ENCODE measurements at places on chromosomes 5 and 9. TPM values are rescaled to one million over a fixed set of nuclear protein-coding genes. Genes with fewer than 3 reads are reported as not detected.

Gene GPR150
- 0.11 TPM for total RNA-seq

DNA sequence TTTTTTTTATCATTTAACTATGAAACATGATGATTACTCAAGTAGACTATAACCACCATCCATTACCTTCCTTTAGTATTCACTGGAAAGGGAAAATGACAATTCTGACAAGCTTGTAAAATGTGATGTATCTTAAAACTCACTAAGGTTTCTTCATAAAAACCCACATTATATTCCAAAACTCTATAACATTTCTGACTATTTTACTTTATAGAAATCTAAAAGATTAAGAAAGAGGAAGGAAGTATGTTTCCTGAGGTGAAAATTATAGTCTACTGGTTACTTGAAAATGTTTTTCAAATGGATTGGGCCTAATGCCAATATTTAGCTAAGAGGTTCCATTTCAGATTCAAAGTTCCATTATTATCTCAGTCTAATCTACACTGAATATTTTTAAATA, 1982.2 kb upstream of the C9orf72 start:
- no peaks in the 10 kb centered on the region for H3K36me3 ChIP-seq
- no peak overlapping the region for H3K4me3 ChIP-seq
- no peaks in the 10 kb centered on the region for H3K4me1 ChIP-seq
- H3K27ac ChIP-seq, result no peak overlapping the region
- no peak for DNase-seq

- H3K36me3 ChIP-seq, result no peaks in the 10 kb centered on the region
- H3K27me3 ChIP-seq, result peaks cover 22% of the 10 kb centered on the region
- no peak for DNase-seq
- H3K4me1 ChIP-seq, result peaks cover 31% of the 10 kb centered on the region
These were observed 44.7 kb downstream of the GGTA1 start for GRCh38 chr9:121454972-121455371.

Gene ARL10
- 22.3 TPM for total RNA-seq

DNA sequence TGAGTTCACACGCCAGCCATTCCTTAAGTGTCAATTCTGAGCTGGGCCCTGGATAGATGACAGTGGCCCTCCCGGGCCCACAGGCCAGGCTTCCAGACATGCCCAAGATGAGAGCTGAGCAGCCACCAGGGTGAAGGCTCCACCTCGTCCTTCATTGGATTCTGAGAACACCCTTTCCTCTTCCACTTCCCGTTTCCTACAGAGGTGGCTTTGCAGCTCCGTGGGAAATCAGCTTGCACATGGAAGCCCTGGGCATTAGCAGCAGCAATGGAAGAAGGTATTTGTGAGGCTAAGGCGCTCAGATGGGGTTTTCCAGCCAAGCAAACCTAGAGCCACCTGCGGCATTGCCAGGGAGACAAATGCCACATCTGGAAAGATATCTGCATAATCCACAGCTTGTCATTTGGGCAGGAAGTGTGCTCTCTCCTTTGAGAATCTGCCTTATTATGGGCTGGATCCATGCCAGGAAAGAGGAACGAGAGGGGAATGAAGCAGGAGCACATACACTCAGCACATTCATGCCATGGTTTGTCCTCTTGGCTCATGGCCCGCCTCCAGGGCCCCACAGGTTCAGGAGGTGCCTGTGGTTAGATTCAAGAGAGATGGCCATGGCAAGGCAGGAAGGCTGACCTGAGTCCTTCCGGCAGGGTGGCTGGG, 34.1 kb downstream of the CFAP77 start:
- H3K36me3 ChIP-seq, result no peaks in the 10 kb centered on the region
- H3K27ac ChIP-seq, result no peak overlapping the region
- no peak for DNase-seq

- H3K27ac ChIP-seq, result no peak overlapping the region
- H3K36me3 ChIP-seq, result no peaks in the 10 kb centered on the region
- H3K4me1 ChIP-seq, result no peaks in the 10 kb centered on the region
These were observed 35.8 kb downstream of the PPIC start for GRCh38 chr5:123000731-123001130.

DNA sequence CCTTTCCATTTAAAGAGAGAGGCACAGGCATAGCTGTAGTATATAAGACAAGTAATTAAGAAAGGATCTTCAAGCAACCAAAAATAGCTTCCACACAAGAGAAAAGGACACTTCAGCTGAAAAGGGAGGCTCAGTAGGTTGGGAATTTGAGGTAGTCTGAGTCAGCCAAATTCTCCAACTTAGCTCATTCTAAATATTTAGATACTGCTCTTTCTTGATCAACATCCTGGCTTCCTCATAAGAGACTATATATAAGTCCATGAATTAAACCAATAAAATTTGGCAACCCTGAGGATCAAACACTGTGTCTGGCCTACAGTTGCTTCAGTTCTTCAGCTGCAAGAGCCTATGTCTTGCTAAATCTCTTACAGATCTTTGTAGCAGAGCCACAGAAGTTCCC, 17.8 kb downstream of the HINT1 start:
- no peaks in the 10 kb centered on the region for H3K4me1 ChIP-seq
- peaks cover 2% of the 10 kb centered on the region for H3K27me3 ChIP-seq
- H3K27ac ChIP-seq, result no peak overlapping the region

Gene MED7
- total RNA-seq, result 12.5 TPM

Measured in activated T-helper 2 cell treated with anti-CD3 and anti-CD28 coated beads, Interferon-gamma antibody, Interleukin-2, Interleukin-4, amounts not matched to agents 10 μg/mL and 5 μg/mL and 100 μg/mL, durations not matched to agents 14 hours and 24 hours and 36 hours (primary cell).